ENCODE measurements at places on chromosomes 6 and 20.

DNA sequence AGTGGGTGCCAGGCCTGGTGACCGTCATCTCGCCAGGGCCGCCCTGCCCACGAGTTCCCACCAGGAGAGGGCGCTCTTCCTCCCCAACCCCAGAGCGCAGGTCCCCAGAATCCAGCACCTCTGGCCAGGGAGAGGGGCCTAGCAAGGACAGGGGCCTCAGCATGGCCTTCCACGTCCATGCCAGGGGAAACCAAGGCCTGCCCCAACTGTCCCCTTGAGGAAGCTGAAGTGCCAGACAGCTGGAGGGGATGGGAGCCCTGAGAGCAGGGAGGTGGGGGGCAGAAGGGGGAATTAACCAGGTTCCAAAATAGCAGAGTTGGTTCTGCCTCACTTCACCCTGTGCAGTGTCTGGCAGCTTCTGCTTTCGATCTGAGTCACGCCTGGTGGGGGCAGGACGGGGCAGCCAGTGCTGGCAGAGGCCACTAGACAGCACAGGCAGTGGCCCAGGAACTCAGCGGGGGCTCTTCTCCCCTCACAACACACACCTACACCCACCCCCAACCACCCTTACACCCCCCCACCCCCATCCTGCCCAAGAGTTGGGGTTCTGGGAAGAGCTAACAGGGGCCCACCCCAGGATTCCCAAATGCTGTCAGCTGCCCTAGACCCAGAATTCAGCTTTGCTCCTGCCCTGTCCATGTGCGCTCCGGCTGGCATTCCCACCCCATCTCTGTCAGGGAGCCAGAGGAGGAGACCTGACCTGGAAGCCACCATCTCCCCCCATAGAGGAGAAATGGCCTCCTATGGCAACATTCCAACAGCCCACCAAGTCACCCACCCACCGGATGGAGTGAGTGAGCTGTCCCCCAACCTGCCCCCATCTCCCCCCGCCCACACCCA lies 29.2 kb downstream of the TFEB start:
- no peak for DNase-seq

DNA sequence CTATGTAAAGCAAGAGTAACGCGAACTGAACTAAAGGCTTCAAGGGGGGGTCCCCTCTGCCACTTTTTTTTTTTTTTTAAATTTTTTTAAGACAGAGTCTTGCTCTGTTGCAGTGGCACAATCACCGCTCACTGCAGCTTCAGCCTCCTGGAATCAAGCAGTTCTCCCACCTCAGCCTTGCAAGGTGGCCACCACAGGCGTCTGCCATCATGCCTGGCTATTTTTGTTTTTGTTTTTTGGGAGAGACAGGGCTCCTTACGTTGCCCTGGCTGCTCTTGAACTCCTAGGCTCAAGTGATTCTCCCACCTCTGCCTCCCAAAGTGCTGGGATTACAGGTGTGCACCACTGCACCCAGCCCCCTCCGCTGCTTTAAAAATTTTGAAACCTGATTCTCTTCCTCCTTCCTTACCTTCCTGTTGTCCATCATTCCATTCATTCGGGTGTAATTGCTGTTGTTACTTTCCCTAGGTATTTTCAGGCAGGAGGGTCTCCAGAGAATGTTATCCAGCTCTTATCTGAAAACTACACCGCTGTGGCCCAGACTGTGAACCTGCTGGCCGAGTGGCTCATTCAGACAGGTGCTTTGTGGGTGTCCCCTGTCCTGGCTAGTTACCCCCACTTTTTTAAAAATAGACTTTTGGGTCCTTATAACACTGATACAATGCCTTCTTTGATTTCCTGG lies 5.4 kb downstream of the NELFCD start:
- no peak for DNase-seq

- no peak for DNase-seq
Measured at GRCh38 chr6:42688281-42688680, 34.1 kb downstream of the PRPH2 start.

DNA sequence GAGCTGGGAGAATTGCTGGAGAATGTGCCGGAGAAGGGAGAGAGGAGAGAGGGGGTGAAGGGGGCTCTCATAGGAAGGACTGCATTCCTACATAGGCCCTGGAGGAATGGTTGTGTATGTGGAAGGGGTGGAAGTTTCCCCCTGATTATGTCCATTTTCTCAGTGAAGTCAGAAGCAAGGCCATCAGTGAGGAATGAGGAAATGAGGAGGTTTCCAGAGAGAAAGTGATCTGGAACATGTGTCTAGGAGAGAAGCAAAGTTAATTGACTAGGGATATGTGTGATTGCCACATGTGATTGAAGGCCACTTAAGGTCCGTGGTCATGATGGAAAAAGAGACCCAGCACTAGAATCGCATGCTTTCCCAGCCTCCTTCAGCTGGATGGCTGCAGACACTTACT lies 42.3 kb downstream of the TBPL1 start:
- no peak for DNase-seq

GRCh38 chr6:111105578-111105977 lies 18.3 kb downstream of the SLC16A10 start:
- DNase-seq: no peak

DNA sequence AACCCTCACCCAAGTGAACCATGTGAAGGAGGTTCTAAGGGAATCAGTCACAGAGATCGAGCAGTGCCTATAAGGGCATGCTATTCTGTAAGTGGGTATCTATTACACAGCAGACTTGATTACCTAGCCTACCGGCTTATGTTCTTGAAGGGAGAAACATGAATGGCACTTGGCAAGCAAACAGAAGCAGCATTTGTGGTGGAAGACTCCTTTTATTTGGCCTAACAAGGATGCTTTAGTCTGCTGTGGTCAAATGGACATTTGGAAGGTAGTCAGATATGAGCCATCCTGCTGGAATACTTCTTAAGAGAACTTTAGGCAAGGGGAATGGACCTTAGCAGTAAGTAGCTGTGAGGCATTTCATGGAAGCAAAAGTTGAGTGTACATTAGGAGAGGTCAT lies 126.3 kb downstream of the COL12A1 start:
- no peak for DNase-seq

GRCh38 chr6:89566008-89566800 lies 72.3 kb downstream of the LYRM2 start:
- no peak for DNase-seq

- DNase-seq: no peak
Measured at GRCh38 chr20:50378170-50379000, 131.8 kb upstream of the PTPN1 start.

DNA sequence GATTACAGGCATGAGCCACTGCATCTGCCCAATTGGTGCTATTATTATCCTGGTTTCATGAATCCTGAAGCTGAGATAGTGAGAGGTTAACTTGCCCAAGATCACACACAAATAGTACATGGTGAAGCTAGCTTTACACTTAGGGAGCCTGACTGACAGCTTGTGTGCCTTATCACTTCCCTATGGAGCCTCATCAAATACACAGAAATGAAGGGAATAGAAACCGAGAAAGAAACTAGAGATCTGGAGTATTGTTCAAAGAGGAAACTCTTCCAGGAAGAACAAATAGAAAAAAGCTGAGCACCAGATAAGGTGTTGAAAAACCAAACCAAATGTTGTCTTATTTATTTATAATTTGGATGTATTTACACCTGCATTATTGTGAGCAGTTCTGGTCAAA lies 155.0 kb upstream of the CITED2 start:
- no peak for DNase-seq

GRCh38 chr6:20403070-20403765 lies 1.5 kb downstream of the E2F3 start:
- DNase-seq: peak; percentile 89

DNA sequence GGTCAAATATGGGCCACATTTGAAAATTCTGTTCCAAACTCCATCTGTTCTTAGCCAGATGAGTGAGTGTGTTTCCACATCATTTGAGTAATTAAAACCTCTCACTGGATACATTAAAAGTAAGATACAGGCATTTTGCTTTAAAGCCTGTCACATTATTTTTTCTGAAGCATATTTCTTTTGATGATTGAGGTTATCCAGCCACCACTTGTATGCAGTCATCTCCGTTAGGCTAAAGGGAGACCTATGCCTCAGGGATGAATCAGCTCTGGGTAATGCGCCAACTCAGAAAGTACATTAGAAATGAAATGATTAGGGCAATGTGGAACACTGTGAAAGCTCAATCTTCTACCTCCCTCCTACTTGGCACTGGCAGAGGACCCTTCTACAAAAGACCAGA lies 90.7 kb downstream of the SNAP25 start:
- DNase-seq: no peak

DNA sequence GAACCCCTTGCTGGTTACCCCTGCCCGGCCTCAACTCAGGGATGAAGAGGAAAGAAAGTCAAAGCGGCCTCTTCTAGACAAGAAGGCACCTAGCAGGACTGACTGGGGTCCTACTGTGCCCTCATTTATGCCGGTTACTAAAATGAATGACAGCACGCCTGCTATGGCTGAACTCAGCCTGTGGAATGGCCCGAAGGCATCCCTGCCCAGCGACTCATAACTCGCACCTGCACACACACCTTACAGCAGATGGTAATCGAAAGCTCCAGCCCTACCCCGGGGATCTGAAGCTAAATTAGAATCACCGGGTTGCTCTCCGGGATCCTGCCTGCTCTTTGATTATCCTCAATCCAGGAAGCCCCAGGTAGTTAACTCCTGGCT lies 747 bp upstream of the TXNDC5 start:
- DNase-seq: no peak

DNA sequence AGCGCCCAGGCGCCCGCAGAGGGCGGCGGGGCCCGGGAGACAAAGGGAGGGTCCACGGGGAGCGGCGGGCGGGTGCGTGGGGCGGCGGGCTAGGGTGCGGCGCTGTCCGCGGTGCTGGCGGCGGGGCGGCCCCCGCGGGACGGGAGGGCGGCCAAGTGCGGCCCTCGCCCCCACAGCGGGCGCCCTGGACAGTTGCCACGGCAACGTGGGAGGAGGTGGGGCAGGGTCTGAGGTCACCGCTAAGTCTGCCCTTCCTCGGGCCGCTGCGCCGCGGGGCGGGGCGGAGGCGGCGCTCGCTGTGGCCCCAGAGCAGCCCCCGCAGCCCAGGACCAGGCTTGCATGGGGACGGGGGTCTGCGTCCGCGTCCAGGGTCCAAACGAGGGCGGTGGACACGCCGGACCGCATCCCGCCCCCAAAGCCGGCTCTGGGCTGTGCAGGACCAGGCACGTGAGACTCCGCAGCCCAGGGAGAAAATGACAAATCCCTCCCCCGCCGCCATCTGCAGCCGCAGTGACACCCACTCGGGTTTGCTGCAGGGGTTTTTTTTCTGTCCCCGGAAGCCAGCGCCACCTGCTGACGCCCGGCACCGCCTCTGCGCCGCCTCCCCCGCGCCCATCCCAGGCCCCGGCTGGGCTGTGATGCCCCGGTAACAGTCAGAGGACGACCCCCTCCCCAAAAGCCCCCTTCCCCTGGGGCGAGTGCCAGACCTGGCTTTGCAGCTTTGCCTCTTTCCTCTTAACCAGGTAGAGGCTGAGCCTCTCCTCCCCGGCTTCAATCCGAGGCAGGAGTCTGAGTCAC lies 36.8 kb downstream of the YTHDF1 start:
- DNase-seq: peak; percentile 46

GRCh38 chr6:149080511-149080910 lies 237.0 kb upstream of the TAB2 start:
- DNase-seq: no peak

- no peak for DNase-seq
Measured at GRCh38 chr6:7978736-7979135, 68.1 kb upstream of the TXNDC5 start.

- no peak for DNase-seq
Measured at GRCh38 chr6:18897350-18897749, 510.2 kb downstream of the RNF144B start.

DNA sequence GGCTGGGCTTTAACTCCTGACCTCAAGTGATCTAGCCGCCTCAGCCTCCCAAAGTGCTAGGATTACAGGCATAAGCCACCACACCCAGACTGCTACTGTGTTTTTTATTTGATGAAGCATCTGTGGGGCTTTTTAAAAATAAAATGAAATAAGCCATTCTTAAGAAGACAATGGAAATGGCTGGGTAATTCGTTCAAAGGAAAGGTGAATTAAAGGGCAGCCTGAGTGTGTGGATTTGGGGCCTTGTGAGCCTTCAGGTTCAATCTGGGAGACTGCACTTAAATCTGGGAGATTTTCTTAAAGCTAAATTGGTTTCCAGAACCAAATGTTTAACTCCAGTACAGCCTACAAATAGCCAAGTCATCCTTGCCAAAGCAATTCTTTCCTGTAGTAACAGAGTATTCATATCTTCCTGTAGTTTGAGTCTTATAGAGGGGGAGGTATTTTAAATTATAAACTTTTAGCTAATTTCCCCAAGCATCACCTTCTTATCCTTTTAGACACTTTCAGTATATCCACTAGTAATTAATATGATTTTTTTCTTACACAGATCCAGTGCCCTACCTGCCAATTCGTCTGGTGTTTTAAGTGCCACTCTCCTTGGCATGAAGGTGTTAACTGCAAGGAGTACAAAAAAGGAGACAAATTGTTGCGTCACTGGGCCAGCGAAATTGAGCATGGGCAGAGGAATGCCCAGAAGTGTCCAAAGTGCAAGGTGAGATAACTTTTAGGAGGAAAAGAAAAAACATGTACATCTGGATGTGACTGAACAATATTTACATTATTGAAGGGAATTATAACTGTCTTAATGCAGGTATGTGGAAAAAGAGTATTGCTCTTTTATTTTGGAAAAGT lies 95.4 kb downstream of the RNF217 start:
- no peak for DNase-seq

GRCh38 chr6:129099696-129100095 lies 216.8 kb downstream of the LAMA2 start:
- DNase-seq: no peak

- no peak for DNase-seq
Measured at GRCh38 chr6:46347669-46348068, 143.6 kb downstream of the RCAN2 start.

All from activated gamma-delta T cell (primary cell).